NCI-H2107 (cell line): ENCODE measurements at places on chromosomes 1 and 21.

DNA sequence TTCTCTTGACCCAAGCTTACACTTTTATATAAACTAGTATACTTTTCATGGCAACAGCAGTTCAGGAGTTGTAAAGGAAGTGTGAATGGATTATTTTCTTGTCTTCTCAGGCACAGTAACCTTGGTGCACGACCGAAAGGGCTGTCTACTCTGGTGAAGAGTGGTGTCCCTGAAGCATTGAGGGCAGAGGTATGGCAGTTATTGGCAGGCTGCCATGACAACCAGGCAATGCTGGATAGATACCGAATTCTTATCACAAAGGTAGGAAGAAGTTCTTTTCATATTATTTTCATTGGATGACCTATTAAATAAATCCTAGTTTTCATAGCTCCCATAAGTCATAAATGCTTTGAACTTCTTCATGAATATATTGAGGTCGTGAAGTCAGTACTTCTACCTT, 53.9 kb upstream of the GPR52 start:
- no peak for DNase-seq

- DNase-seq, result no peak
These were observed 91.6 kb downstream of the SCCPDH start for GRCh38 chr1:246815693-246816270.

- no peak for DNase-seq
These were observed 972 bp downstream of the PGBD2 start for GRCh38 chr1:248906753-248907661.

GRCh38 chr1:113233441-113233840, 156.9 kb upstream of the MAGI3 start:
- no peak for DNase-seq

GRCh38 chr1:228108742-228109072, 392 bp downstream of the MRPL55 start:
- no peak for DNase-seq

- DNase-seq, result no peak
These were observed 7.0 kb upstream of the GREM2 start for GRCh38 chr1:240618946-240619345.

DNA sequence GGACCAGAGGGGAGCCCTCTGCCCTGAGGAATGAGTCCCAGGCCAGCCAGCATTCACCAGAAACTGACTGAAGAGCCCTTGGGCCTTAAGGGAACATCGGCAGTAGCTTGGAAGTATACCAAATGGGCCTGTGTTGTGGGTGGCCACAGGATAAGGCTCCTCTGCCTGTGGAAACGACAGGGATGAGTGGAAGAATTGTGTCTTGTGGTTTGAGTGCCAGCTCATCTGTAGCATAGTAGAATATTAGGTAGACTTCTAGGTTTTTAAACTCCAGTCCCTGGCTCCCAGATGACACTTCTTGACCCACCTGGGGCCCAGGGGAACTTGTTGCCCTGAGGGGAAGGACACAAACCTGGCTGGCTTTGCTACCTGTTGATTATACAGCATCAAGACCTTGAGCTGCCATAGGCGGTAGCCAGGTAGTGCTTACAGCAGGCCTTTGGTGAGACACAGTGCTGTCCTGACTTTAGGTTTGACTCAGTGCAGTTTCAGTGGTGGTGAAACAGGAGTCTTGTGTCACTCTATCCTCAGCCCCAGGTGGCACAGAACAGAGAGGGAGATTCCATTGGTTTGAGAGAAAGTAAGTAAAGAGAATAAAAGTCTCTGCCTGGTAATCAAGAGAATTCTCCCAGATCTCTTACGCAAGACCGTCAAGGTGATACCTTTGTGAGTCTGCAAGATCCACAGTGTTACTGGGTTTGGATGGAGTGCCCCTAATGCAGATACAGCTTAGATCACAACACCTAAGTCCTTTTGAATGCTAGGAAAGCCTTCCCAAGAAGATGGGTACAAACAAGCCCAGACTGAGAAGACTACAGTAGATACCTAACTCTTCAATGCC, 50.2 kb downstream of the RABGAP1L start:
- DNase-seq, result no peak

DNA sequence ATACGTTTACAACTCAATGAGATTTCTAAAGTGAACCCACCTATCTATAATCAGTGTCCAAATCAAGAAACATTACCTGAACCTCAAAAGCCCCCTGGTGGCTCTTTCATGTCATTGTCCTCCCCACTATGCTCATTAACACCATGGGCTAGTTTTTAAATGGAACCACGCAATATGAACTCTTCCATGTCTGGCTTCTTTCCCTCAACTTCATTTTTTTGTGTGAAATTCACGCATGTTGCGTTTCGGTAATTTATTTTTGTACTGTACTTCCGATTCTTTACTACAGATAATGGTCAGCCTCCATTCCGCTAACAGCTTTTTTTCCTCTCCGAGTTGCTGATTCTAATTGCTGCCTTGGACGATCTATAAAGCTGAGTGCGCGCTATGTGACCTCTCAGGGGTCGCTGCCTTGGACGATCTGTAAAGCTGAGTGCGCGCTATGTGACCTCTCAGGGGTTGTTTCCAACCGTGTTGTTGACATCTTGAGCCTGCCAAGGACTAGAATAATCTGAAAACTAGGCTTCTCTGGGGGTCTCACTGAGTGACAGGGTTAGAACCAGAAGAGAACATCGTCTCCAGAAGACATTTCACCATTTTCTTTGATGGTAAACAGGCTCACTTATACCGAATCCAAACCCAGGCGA, 1.1 kb upstream of the CACYBP start:
- DNase-seq, result peak; percentile 78

GRCh38 chr1:220448217-220448616, 79.7 kb upstream of the MARK1 start:
- no peak for DNase-seq

DNA sequence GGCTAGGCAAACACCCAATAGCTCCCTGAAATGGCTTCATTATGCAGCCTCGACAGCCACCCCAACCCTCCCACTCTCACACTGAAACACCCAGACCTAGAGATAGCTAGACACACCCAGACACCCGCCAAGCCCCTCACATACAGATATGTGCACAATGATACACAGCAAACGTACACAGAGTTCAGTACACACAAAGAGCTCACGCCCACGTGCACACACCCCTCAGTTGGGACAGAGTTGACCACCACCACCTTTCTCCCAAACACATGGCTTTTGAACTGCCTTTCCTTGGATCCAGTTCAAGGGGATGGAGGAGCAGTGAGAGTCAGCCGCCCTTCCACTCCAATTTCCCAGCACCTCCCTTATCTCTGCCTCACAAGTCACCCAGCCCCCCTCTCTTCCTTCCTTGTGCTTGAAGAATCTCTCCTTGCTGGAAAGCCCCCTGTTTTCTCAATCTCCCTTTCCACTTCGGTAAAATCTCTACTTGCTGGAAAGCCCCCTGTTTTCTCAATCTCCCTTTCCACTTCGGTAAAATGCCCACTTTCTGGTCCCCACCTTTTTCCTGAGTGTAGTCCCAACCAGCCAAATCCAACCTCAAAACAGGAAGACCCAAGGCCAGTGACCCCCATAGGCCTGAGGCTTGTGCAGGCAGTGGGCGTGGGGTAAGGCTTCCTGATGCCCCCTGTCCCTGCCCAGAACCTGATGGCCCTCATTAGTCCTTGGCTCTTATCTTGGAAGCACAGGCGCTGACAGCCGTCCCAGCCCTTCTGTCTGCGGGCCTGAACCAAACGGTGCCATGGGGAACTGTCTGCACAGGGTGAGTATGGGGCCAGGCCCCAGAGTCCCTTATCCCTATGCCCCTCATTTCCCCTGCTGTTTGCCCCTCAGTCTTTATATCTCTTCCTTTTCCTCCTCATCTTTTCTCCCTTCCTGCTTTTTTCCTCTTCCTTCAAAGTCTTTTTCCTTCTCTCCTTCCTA, at the start of gene ACKR1:
ACKR1 (plus strand) TSS at position 715 of the 981 bp plus-strand sequence; CDS start at position 800, 85 bp downstream.
- no peak for DNase-seq

- DNase-seq, result no peak
These were observed 7.8 kb downstream of the S100A2 start for GRCh38 chr1:153557877-153558276.

DNA sequence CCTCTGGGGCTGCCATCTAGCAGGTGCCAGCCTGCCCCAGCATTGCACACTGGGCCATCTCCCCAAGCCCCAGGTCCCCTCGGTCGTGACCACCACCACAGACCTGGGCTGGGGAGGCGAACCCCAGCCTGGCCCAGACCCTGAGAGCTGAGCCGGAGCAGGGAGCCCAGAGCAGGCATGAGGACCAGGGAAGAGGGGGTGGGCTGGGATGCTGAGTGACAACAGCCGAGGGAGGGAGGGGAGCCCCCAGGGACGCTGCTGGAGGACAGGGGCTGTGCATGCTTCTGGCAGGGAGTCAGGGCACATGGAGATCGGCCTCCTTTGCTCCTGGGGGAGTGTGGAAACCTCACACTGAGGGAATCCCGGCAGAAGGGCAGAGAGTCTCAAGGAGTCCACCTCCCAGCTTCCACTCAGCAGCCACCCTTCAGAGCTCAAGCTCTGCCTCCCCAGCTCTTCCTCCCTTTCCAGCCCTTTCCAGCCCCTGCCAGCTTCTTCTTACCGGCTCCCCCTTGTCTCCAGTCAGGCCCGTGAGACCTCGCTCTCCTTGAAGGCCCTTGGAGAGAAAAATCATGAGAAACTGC, 23.7 kb upstream of the PEF1 start:
- no peak for DNase-seq

DNA sequence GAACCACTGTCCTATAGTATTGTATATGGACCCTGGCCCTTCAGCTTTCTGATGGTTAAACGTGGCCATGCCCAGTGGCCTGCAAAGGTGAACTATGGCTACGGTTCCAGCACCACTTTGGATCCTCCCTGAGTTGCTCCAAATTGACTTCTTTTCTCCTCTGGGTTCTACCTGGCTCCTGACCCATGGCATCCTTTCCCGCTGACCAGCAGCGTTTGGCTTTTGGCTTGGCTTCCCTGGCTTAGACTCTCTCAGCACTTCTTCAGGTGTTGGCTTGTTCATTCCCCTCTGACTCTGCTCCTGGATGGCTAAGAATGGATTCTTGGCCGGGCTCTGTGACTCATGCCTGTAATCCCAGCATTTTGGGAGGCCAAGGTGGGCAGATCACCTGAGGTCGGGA, 152.9 kb downstream of the CNIH3 start:
- DNase-seq, result no peak

DNA sequence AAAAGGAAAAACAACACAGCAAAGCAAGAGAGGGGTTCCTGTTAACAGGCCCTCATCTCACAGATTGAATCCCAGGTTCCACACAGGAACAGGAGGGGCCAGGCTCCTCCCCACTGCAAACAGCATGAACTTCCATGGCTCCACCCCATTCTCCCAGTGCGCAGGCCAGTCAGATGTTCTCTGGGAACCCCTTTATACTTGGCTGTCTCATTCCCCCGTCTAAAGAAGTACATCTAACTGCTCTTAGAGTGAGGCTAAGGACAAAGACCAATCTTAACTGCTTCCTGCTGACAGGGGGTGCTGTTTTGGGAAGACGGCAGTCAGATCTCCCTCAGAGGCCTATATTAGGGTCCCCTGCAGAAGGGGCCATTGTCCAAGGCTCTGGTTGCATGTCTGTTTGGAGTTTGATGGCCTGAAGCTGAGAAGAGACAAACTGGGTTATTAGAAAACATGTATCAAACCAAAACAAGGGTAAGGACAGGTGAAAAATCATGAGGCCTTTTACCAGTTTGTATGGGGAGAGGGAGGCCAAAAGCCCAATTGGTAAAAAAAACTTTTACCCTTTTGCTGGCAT, 10.5 kb upstream of the NASP start:
- DNase-seq, result no peak
